ENCODE measurements at places on chromosomes 11 and 22. TPM values are rescaled to one million over a fixed set of nuclear protein-coding genes. Genes with fewer than 3 reads are reported as not detected.

DNA sequence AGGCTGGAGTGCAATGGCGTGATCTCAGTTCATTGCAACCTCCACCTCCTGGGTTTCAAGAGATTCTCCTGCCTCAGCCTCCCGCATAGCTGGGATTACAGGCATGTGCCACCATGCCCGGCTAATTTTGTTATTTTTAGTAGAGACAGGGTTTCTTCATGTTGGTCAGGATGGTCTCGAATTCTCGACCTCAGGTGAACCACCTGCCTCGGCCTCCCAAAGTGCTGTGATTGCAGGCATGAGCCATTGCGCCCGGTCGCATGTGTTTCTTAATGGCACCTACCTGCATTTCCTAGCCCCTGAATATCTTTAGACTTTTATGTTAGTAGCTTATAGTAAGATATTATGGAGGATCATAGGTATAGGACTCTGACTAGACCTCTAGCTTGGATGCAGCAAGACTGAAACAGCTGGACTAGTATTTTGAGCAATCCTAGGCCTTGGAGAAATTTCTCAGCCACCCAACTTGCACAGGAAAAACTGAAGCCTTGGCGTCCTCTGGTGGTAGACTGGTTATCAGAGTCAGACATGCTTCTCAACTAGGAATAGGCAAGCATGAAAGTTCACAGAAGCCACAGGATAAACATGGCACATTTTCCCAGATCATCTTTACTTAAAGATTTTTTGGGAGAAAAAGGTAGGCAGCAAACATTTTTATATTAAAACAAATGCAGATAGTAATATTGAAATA, 22.7 kb upstream of the C1QTNF4 start:
- DNase-seq = peak; percentile 54

GRCh38 chr11:131710511-131710910, 340.1 kb downstream of the NTM start:
- DNase-seq = no peak

DNA sequence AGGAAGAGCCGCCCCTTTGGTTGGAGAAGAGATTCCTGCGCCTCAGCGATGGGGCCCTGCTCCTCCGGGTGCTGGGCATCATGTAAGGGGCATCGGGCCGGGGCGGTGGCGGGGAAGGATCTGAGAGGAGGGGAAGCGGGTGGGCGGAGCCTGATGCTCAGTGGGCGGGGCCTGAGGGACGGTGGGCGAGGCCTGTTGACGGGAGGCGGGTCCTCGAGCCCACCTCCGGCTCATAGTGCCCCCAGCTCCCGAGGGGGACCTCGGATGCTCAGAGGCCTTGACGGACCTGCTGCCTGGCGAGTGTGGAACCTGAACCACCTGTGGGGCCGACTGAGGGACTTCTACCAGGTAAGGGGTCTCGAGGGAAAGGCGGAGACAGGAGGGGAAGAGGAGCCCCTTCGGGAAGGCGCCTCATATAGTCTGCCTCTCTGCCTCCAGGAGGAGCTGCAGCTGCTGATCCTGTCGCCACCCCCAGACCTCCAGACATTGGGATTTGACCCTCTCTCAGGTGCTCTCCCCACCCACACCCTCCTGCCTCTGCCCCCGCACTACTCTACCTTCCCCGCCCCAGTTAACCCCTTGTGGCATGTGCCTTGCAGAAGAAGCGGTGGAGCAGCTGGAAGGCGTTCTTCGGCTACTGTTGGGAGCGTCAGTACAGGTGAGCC, 799 bp downstream of the CCDC88B start:
- DNase-seq = no peak

- no peak for DNase-seq
These were observed 304.1 kb downstream of the C11orf87 start for GRCh38 chr11:109726061-109726460.

SCGB1A1 gene
- not detected for polyA plus RNA-seq

C11orf87 gene
- 0.07 TPM for polyA plus RNA-seq

LMNTD2 gene
- polyA plus RNA-seq = 4.6 TPM

SMIM35 gene
- 0.10 TPM for polyA plus RNA-seq

DNA sequence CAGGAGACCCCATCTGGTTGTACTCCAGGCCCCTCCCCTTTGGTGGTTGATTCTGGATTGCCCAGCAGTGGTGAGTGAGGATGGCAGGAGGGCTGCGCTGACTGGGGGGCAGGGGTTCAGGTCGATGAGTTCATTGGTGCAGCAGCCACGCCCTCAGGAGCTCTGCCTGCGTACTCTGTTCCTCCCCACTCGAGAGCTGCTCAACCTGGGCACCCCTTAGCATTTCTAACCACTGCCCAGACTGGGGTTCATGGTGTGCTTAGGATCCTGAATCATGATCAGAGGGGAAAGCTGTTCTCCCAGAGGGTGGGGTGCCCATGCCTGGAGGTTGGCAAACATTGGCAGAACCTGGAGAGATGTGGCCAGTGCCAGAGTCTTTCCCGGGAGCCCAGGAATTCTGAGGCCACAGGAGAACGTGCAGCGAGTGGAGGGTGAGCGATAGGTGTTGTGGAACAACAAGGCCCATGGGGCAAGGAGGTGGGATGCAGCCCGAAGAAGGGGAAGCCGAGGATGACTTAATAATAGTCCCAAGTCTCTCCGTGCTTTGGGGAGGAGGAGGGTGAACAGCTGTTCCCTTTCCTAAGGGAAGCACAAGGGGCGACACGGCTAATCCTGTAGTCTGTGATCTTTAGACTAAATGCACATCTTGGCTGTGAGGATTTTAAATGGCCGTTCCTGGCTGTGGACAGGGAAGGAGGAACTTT, 75.5 kb downstream of the SCN3B start:
- no peak for DNase-seq

DNA sequence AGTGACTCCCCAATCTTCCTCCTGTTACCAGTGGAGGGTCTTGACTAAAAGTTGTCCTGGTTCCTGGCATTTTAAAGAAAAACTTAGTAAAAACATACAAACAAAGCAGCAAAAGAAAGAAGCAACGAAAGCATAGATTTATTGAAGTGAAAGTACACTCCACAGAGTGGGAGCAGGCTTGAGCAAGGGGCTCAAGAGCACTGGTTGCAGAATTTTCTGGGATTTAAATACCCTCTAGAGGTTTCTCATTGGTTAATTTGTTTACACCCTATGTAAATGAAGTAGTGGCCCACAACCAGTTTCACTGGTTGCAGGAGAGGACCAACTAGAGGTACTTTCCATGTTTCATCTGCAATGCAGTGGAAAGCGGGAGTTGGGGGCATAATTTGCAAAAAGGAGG, 10.7 kb downstream of the FAM111B start:
- DNase-seq = no peak

GRCh38 chr11:42709216-42709615, 602.6 kb upstream of the API5 start:
- no peak for DNase-seq

Data from renal pelvis (tissue), 12 donors.